T-helper 17 cell (primary cell): ENCODE measurements at places on chromosomes 7 and 10. TPM values are rescaled to one million over a fixed set of nuclear protein-coding genes. Genes with fewer than 3 reads are reported as not detected.

ENO4 gene
- total RNA-seq = not detected

PAPOLB gene
- not detected for total RNA-seq

DNA sequence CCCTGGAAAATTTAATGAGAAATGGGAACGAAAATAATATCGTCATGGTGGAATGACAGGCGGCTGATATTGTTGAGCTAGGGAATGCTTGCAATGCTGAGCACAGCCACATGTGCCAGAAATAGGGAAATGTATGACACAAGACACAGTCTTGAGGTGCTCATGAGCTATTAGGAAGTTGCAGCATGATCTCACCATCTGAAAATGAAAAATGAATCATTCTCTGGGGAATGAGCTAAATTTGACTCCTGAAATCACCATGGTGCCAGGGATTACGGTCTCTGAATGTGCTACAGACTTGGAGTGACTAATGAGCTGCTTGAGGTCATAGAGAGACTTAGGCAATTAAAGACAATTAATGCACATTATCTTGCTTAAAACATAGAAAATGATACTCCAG, 845.0 kb downstream of the CNTNAP2 start:
- DNase-seq = no peak

- no peak for DNase-seq
Observed at GRCh38 chr7:24572016-24572392, 1.2 kb upstream of the PALS2 start.

DNA sequence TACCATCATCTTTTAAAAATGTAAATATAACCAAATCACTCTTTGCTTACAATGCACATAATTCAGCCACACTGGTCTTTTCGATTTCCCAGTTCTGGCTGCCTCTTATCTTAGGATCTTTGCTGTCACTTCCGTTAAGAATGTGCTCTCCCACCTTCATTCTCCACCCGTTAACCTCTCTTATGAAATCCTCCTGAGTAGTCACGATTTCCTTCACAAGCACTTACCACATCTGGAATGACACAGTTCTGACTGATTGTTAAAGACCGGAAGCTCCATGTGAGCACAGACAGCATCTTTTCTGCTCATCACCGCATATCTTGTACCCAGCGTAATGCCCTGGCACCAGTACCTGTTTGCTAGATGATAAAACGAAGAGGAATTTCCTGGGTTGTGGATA, 84.3 kb downstream of the CUL2 start:
- DNase-seq = no peak

DNA sequence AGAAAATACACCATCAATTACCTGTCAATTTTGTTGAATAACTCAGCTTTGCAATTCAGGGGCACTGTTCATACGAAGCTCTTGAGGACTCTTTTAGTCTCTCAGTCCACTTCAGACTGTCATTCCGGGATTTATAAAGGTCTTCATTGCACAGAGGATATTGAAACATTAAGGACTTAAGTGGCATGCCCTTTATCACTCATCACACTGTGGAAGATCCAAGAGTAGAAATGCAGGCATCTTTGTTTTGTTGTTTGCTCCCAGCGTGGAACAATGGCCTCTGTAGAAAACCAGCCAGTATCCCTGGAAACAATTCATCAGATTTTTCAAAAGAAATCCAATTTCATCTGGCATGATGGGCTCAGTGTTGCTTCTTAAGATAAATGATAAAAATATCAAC, 66.3 kb upstream of the LRGUK start:
- no peak for DNase-seq
